D721Med (cell line): ENCODE measurements at places on chromosomes 3 and 15.

- peak; percentile 63 for DNase-seq
Observed at GRCh38 chr3:16183601-16184270, 9.3 kb downstream of the GALNT15 start.

DNA sequence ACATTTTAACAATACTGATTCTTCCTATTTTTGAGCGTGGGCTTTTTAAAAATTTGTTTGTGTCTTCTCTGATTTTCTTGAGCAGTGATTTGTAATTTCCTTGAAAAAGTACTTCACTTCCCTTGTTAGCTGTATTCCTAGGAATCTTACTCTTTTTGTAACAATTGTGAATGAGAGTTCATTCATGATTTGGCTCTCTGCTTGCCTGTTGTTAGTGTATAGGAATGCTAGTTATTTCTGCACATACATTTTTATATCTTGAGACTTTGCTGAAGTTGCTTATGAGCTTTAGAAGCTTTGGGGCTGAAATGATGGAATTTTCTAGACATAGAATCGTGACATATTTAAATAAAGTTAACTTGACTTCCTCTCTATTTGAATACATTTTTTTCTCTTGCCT, 582.8 kb upstream of the BCHE start:
- DNase-seq, result no peak

- DNase-seq, result no peak
Observed at GRCh38 chr3:119911748-119912147, 129.8 kb downstream of the NR1I2 start.

DNA sequence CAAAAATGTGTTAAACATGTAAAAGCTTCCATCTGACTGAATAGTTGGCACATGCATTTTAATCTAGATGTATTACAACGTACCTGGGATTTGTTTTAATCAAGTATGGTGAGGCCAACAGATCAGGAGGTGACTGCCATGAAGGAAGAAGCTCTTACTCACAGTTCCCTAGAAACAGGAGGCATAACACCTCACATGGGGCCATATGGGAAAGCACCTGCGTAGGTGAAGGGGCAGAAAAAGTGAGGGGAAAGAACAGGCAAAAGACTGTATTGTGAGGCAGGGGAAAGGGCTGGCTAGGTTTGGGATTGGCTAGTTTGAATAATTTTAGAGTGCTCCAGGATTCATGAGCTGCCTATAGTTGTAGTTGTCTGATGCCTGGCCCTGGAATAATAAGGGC, 9.6 kb downstream of the SQOR start:
- DNase-seq, result no peak

- no peak for DNase-seq
Observed at GRCh38 chr3:96449803-96450202, 364.6 kb upstream of the EPHA6 start.

DNA sequence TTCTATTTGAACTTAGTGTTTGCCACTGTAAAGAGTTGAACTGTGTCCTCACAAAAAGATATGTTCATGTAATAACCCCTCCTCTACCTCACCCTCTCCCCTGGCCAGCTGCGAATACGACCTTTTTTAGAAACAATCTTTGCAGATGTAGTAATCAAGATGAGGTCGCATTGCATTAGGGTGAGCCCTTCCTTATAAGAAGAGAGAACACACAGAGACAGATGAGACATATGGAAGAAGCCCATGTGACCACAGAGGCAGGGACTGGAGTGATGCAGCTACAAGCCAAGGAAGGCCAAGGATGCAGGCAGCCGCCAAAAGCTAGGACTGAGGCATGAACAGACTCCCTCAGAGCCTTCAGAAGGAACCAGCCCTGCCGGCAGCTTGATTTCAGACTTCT, 27.6 kb downstream of the GPR176 start:
- DNase-seq, result no peak
